ENCODE measurements at places on chromosomes 16 and 17. TPM values are rescaled to one million over a fixed set of nuclear protein-coding genes. Genes with fewer than 3 reads are reported as not detected.

The APOBR gene
- total RNA-seq = 3.1 TPM

The PHLPP2 gene
- 11.2 TPM for total RNA-seq

The TBC1D3C gene
- total RNA-seq = not detected

The CBX2 gene
- total RNA-seq = 2.5 TPM

The NGFR gene
- total RNA-seq = 0.21 TPM

DNA sequence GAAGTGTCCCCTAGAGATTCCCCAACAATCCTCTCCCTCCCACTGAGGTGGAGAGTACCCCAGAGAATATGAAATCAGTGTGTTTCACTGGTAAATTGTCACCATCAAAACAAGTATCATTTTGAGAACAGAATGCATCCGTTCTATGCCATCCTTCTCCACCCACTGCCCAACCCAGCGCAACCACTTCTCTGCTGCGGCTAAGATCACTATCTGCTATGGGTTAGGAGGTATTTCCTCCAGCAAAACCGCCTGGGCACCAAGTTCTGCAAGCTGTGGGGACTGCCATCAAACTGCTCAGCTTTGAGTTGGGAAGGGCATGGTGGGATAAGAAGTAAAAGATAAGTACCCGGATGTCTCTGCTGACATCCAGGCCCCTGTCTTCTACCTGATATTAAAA, 24.4 kb downstream of the CNTNAP1 start:
- H3K27ac ChIP-seq = no peak overlapping the region
- H3K27me3 ChIP-seq = no peaks in the 10 kb centered on the region
- no peak overlapping the region for H3K4me3 ChIP-seq
- peaks cover 46% of the 10 kb centered on the region for H3K4me1 ChIP-seq

DNA sequence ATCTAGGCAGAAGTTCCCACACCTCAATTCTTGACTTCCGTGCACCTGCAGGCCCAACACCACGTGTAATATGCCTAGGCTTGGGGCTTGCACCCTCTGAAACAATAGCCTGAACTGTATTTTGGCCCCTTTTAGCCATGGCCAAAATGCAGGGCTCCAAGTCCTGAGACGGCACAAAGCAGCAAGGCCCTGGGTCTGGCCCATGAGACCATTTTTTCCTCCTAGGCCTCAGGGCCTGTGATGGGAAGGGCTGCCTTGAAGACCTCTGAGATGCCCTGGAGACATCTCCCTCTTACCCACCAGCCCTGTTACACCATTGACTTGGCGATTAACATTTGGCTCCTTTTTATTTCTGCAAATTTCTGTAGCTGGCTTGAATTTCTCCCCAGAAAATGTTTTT, 238.6 kb downstream of the CDH13 start:
- H3K4me3 ChIP-seq = no peak overlapping the region
- H3K36me3 ChIP-seq = peaks cover 6% of the 10 kb centered on the region
- no peaks in the 10 kb centered on the region for H3K4me1 ChIP-seq
- H3K27ac ChIP-seq = no peak overlapping the region
- DNase-seq = no peak

DNA sequence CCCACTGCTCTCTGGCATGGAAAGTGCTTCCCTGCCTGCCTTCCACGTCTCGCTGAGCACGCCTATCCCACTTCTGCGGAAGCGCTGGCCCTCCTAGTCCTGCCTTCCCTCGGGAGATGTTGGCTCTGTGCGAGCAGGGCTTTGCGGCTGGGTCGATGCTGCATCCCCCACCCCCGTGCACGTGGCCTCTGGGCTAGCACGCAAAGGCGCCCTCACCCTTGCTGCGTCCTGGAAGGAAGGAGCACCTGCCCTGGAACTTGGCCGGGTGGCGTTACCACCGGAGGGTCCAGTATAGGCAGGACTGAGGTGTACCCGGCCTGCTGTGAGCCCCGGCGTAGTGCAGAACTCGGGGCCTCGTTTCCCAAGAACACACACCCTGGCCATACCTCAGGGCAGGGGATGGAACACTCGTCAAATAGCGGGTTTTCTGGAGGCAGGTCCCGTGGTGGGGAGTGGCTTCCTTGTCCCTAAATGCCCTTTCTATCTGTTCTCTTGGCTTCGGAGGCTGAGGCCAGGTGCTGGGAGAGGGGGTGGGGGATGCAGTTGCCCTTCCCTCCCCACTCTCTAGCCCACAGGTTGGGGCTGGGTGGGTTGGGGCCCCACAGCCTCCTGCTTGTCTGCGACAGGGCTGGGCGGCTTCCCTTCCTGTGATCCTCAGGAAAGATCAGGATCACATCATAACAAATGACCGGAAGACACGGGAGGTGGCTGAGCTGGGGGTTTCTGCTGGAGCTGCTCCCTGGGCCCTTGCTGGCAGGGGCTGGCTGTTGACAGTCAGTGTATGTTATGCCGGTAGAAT, 17.4 kb downstream of the BAIAP2 start:
- no peak overlapping the region for H3K27ac ChIP-seq
- H3K4me1 ChIP-seq = peaks cover 6% of the 10 kb centered on the region
- no peaks in the 10 kb centered on the region for H3K27me3 ChIP-seq
- DNase-seq = no peak
- H3K36me3 ChIP-seq = no peaks in the 10 kb centered on the region
- no peak overlapping the region for H3K4me3 ChIP-seq

GRCh38 chr16:54462151-54462651, 175.6 kb upstream of the IRX3 start:
- no peak for DNase-seq
- H3K4me3 ChIP-seq = no peak overlapping the region
- no peaks in the 10 kb centered on the region for H3K36me3 ChIP-seq
- no peak overlapping the region for H3K27ac ChIP-seq
- H3K27me3 ChIP-seq = peaks cover 2% of the 10 kb centered on the region
- no peaks in the 10 kb centered on the region for H3K4me1 ChIP-seq

DNA sequence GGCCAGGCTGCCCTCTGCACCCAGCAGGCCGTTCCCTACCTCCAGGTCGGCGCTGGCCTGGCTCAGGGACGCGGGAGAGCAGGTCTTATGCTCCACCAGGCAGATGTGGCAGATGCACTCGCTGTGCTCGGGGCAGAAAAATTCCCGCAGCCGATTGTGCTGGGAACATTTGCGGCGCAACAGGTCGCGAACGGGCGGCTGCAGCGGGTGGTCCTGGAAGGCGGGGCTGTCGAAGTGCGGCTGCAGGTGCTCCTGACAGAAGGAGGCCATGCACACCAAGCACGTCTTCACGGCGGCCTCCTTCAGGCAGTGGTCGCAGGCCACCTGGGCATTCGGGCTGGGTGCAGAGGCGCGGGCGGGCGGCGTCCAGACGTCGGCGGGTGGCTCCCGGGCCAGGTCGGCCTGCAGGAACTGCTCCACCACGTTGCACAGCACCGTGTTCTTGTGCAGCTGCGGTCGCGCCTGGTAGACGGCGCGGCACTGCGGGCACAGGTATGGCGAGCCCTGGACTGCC, 439 bp downstream of the TRIM25 start:
- peak overlapping the region; percentile 87 for H3K4me3 ChIP-seq
- DNase-seq = no peak
- peak overlapping the region; percentile 94 for H3K27ac ChIP-seq
- no peaks in the 10 kb centered on the region for H3K27me3 ChIP-seq
- peaks cover 29% of the 10 kb centered on the region for H3K36me3 ChIP-seq

DNA sequence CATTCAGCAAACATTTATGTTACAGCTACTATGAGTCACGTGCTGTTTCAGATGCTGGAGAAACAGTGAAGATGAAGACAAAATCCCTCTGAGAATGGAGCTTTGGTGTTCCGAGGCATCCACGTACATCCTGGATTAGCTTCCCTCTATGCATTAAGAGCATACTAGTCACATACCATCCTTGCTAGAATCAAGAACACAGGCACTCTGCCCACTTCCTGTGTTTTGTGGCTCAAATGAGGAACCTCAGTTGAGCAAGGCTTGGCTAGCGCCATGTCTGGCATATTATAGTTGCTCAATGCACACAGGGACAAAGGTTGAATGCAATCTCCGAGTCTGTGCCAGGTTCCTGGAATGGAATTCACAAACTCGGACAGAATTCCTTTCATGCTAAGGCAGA, 297.5 kb downstream of the XYLT1 start:
- H3K4me1 ChIP-seq = peaks cover 2% of the 10 kb centered on the region
- DNase-seq = no peak
- H3K36me3 ChIP-seq = no peaks in the 10 kb centered on the region
- no peaks in the 10 kb centered on the region for H3K27me3 ChIP-seq
- no peak overlapping the region for H3K27ac ChIP-seq
- H3K4me3 ChIP-seq = no peak overlapping the region

- H3K4me1 ChIP-seq = no peaks in the 10 kb centered on the region
- no peak for DNase-seq
- no peak overlapping the region for H3K4me3 ChIP-seq
- H3K27me3 ChIP-seq = no peaks in the 10 kb centered on the region
- H3K36me3 ChIP-seq = no peaks in the 10 kb centered on the region
- H3K27ac ChIP-seq = no peak overlapping the region
These were observed 716.9 kb downstream of the KCNJ18 start for GRCh38 chr17:22409160-22409751.

DNA sequence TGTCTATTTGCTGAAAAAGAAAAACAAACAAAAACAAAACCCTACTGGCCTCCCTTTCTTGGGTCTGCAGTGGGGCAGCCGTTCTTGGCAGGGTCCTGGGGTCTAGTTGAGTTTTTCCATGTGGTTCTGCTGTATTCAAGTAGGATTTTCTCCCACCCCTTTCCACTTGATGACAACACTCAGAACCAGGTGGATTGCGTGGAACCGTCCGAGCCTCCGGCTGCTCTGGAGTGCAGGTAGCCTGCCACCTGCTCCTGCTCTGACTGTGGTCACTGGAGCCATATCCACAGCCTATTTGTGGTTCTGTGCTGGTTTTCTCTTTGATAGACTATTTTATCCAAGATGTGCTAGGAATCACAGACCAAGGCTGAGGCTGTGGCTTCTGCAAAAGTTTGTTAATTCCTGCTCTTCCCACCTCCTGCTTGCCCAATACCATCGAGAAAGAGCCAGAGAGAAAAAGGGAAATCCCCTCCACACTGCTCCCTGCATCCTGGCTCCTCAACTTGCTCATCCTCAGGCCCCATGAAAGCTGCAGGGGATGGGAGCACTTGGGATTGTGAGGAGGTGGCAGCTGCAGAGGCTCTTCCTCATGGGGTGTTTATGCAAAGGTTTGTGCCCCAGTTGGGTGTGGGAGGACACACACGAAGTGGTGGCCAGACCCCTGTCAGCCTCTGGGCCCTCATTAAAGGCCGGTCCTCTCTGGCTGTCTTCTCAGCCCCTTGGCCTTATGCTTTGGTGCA, 377.8 kb upstream of the TNRC6C start:
- H3K4me3 ChIP-seq = no peak overlapping the region
- no peak overlapping the region for H3K27ac ChIP-seq
- peaks cover 1% of the 10 kb centered on the region for H3K36me3 ChIP-seq
- no peaks in the 10 kb centered on the region for H3K4me1 ChIP-seq
- DNase-seq = no peak

- DNase-seq = no peak
- no peak overlapping the region for H3K27ac ChIP-seq
- no peaks in the 10 kb centered on the region for H3K27me3 ChIP-seq
These were observed 135.6 kb upstream of the IRX3 start for GRCh38 chr16:54422159-54422558.

GRCh38 chr17:51891936-51892335, 266.6 kb downstream of the CA10 start:
- H3K4me1 ChIP-seq = no peaks in the 10 kb centered on the region
- DNase-seq = no peak
- H3K36me3 ChIP-seq = no peaks in the 10 kb centered on the region

- H3K27me3 ChIP-seq = no peaks in the 10 kb centered on the region
- DNase-seq = no peak
- H3K27ac ChIP-seq = peak overlapping the region; percentile 5
- H3K4me3 ChIP-seq = no peak overlapping the region
- peaks cover 42% of the 10 kb centered on the region for H3K4me1 ChIP-seq
These were observed 151.2 kb downstream of the MSI2 start for GRCh38 chr17:57407287-57408070.

- H3K4me3 ChIP-seq = no peak overlapping the region
- H3K27me3 ChIP-seq = peaks cover 10% of the 10 kb centered on the region
- no peak for DNase-seq
These were observed 28.4 kb downstream of the IRF8 start for GRCh38 chr16:85927371-85927770.

DNA sequence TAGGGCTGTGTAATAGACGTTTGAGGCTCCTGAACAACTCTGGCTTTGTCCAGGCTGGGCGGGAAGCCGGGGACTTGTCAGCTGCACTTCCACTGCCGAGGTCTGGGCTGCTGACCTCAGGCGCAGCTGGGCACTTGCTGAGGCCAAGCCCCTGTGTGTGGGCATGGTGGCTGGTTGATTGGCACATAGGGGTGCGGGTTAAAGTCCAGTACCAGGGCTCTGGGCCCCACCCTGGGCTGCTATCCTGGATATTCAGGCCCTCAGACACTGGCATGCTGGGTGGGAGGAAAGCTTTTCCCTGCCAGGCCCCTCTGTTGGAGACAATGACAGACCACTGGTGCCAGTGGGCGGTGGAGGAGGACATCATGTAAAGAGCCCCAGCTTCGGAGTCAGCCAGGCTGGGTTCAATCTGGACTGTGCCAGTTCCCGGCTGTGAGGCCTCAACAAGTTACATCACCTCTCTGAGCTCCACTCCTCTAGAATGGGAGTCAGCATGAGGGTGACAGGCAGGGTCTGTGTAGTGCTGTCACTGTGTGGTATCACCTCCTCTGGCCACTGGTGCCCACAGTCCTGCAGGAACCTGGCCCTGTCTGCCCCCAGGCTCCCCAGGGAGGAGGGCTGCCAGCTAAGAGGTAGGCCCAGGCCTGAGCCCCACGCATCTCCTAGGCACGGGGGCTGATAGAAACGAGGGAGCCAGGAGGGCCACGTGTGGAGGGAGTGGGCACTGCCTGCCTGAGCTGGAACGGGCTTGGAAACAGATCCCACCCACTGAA, 42.5 kb downstream of the PSME3IP1 start:
- no peaks in the 10 kb centered on the region for H3K27me3 ChIP-seq
- H3K4me3 ChIP-seq = no peak overlapping the region
- no peak for DNase-seq
- H3K27ac ChIP-seq = no peak overlapping the region
- H3K36me3 ChIP-seq = no peaks in the 10 kb centered on the region

DNA sequence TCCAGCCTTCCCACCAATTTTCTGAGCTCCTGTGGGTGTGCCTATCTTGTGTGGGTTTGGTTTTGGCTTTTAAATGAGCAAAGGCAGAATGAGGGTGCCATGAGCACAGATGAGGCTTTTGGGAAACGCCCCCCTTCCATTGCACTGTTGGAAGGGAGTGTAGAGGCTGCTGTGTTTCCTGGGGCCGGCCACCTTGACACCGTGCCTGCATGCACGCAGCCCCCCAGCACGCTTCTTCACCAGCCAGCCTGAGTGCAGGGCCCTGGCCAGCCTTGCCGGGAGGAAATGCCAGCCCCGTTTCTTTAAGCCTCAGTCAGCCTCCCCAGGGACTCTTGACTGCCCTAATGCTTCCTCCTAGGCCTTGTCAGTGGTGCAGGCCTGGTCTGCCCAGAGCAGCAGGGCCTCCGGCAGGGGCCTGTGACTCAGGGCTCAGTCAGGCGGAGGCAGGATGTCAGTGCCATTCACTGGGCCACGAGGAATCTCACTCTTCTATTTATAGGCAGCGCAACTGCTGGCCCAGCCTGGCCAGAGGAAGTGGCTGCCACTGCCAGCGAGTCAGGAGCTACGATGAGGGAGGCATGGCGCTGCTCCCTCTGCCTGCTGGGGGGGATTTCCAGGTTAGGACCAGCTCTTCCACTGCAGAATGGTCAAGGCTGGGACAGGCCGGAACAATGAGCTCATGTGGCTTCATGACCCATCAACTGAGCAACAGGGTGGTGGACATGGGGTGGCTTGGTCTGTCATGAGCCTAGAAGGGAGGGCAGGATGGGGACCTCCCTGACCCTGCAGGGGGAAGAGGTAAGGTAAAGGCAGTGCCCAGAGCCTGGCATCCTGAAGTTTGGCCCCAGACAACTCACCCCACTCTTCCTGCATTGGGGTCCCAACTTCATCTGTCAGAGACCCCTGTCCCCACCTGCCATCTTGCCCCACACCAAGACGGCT, 205.2 kb downstream of the RAB11FIP4 start:
- DNase-seq = peak; percentile 53
- no peaks in the 10 kb centered on the region for H3K4me1 ChIP-seq
- H3K27me3 ChIP-seq = no peaks in the 10 kb centered on the region
- no peaks in the 10 kb centered on the region for H3K36me3 ChIP-seq
- no peak overlapping the region for H3K4me3 ChIP-seq
- no peak overlapping the region for H3K27ac ChIP-seq
